ENCODE measurements at places on chromosomes 2 and 18.

- DNase-seq, result no peak
These were observed 105.3 kb upstream of the UGP2 start for GRCh38 chr2:63736354-63736753.

- no peak for DNase-seq
These were observed 261.3 kb upstream of the CCDC68 start for GRCh38 chr18:55220523-55220922.

DNA sequence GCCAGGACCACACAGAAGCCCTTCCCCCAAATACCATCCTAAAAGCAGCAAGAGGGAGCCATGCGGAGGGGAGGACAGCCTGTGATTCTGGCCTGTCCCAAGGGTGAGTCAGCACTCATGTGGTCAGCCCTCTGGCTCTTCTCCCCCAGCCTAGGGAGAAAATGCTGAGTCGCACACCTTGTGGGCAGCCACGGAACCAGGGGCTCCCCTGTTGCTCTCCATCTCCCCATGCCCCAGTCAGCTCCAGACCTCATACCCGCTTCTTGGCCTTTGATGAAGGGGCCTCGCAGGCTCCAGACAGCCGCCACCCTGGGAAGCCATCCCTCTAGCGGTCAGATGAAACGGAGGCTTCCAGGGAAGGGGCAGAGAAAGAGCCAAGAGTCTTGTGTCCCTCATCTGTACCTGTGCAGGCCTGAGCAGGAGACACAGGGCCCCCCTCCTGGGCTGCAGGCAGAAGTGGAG lies 181.3 kb upstream of the SIX2 start:
- DNase-seq, result no peak

- no peak for DNase-seq
These were observed 653 bp downstream of the MRPS9 start for GRCh38 chr2:105038383-105039061.

DNA sequence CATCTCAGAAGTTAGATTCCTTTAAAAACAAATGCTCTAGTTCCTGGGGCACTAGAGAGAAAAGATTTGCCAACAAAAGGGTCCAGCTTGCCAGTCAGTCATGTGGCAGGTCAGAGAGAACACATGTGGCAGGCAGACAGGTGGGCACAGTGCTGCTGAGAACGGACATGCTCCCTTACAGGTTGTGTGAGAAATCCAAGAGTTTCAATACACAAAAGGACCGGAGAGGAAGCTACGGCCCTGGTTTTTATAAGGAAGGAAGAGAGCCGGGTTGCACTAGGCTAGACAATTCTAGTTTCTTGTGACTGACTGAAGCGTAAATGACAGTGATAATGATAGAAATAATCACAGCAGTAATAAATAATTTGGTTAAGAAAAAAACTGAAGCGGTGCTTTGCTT lies 18.3 kb downstream of the CDC42EP3 start:
- no peak for DNase-seq

DNA sequence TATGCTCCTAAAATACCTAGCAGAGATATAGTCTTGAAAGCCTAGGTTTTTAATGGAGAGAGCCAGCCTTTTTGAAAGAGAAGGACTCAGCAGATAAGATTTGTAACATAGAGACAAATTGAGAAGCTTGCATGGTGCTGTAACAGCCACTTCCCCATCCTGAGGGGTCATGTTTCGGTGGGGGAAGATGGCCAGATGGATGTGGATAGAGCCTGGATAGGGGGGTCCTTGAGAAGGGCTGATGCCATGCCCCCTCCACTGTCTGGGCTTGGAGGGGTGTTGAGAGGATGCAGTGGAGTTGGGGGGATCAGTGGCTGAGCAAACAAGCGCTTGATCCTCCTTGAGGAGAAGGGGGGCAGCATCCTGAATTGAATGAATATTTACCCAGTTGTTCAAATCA lies 178.0 kb upstream of the HS6ST1 start:
- DNase-seq, result no peak

DNA sequence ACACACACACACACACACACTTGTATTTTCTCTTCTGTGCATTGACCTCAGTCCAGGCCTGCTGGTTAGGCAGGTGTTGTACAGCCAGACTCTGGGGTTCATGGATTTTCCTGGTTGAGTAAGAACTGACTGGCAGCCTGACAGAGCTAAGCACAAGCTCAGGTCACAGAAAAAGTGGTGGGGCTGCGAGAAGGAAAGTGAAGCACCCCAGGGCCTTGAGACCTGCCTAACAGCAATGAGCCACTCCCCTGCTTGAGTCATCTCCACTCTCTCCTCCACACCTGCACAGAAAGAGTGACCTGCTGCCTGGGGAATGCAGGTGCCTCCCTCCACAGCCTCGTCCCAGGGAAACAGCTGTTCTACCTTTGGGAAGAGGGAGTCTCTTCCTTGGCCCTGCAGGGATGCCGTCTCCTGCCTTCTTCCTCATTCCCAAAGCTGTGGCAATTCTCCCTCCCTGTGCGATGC lies 91.4 kb upstream of the LGALSL start:
- DNase-seq, result no peak

GRCh38 chr2:65113816-65114215 lies 16.1 kb downstream of the RAB1A start:
- DNase-seq, result no peak

GRCh38 chr2:111667001-111667400 lies 217.0 kb downstream of the ANAPC1 start:
- DNase-seq, result no peak

DNA sequence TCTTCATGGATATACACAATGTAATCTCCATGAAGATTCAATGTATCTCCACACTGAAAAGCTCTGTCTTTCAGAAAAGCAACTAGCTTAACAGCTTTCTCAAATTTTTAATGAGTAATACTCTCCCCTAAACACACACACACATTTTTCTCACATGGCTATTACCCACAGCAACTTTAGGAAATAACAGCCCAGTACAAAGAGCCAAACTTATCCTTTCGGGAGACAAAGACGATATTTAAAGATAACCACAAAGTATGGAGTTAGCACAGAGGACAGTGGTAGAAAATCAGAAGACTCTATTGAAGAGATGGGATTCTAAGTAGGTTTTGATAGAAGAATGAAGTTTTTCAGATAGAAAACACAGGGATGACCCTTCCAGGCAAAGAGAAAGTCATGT lies 394.9 kb upstream of the TRIB2 start:
- no peak for DNase-seq

DNA sequence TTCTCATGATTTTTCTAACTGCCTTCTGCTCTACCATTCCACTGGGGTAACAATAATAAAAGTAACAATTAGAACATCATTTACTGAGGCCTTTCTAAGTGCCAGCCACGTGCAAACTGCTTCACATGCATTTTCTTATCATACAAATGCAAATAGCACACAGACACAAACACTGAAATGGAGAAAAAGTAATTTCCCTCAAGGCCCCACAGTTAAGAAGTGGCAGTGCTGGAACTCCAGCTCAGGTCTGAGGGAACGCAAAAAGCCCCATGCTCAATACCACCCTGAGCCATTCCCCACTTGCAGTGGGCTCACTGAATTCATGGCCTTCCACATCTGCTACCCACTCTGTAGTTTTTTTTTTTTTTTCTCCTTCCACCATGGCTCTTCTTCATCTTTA lies 140.6 kb downstream of the UPP2 start:
- no peak for DNase-seq

All from stimulated activated CD4-positive, alpha-beta T cell treated with anti-CD3 and anti-CD28 coated beads, Interleukin-2, amount 100 ng/mL, for 24 hours (primary cell).